HCT116 (cell line): ENCODE measurements at places on chromosomes 13 and 19. TPM values are rescaled to one million over a fixed set of nuclear protein-coding genes. Genes with fewer than 3 reads are reported as not detected.

- no peak for DNase-seq
These were observed 24.3 kb upstream of the CPB2 start for GRCh38 chr13:46129124-46129523.

- DNase-seq = no peak
These were observed 2.0 kb upstream of the ZBTB45 start for GRCh38 chr19:58521651-58522050.

- DNase-seq = no peak
These were observed 40.9 kb downstream of the RAB20 start for GRCh38 chr13:110520431-110521295.

DNA sequence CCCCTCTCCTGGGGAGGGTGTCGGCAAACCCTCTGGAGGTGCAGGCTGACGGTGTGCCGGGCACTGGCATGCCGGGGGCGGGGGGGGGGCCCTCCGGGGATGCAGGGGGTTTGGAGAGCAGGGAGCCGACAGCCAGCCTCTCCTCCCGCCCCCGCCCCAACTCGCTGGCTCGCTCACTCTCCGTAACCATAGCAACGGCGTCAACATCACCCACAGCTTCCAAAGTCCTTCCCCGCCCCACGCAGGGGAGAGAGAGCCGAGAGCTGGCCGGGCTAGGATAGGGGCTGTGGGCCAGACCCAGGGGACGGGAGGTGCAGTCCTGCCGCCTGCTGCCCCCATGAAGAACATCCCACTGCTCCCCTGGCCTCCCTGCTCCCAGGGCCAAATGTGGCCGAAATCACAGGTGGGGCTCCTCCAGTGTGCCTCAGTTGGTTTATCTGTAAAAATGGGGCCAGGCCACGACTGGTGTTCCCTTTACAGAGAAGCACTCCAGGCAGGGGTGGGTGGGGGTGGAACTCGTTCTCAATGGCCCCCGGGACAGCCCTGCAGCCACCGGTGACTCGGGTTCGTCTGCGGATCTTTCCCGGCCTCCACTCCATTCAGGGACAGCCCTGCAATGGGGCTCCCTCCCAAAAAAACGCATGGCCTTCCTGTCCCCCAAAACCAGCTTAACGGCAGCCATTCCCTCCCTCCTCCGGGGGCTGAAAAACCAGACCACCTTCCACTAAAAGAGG, 3.2 kb downstream of the KLF16 start:
- DNase-seq = no peak

Gene NOVA2
- total RNA-seq = 2.5 TPM

GRCh38 chr13:65943024-65943423, 1287.1 kb downstream of the PCDH9 start:
- no peak for DNase-seq

DNA sequence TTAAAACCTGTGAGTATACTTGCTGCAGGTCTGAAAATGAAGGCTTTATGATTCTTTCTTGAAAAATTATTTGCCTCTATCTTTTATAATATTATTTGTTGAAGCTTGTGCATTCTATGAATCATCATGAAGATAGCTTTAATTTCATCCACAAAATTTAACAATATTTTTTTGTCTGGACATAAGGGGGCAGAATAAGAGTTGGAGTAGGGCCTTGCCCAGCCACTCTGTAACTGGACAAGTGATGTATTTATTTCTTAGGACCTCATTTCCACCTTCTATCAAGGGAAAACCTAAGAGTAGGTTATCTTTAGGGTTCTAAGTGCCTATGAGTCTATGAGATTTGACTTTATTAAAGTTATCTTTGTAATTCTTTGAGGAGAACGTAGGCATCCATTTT, 49.9 kb downstream of the N4BP2L1 start:
- DNase-seq = no peak

GRCh38 chr19:15897026-15897737, 692 bp downstream of the CYP4F2 start:
- DNase-seq = no peak

GRCh38 chr19:29521291-29522075, 4.3 kb upstream of the VSTM2B start:
- no peak for DNase-seq

Gene TEX26
- not detected for total RNA-seq

DNA sequence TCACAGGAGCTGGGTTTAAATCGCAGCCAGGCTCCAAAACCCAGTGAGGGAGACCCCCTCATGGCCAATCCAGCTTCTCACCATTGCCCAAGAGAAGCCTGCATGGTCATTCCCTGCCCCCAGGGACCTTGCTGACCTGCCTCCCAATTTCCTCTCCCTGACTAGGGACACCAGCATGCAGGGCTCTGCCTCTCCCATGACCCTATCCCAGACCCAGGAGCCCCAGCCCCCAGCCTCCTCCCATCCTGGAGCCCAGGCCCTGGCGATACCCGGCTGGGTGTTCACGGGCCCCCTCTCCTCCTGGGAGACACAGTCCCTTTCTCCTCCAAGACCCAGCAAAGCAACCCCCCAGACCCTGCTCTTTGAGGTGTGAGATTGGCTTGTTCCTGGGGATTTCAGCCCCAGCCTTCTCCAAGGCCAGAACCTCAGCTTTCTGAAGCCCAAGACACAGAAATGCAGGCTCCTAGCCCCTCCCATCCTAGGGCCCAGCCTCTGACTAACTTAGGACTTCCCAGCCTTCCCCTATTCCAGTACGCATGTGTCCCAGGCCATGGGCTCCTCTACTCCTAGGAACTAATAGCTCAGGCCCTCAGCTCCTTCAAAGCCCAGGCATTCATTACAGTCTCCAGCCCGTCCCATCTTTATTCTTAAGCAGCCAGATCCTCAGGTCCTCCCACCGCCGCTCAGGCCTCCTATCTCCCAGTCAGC, 1.1 kb downstream of the GYS1 start:
- no peak for DNase-seq

Gene SPART
- 0.12 TPM for total RNA-seq

Gene MATK
- total RNA-seq = not detected

Gene ZNF615
- total RNA-seq = 1.6 TPM

- DNase-seq = no peak
These were observed 29.3 kb downstream of the WDFY2 start for GRCh38 chr13:51613535-51613934.

DNA sequence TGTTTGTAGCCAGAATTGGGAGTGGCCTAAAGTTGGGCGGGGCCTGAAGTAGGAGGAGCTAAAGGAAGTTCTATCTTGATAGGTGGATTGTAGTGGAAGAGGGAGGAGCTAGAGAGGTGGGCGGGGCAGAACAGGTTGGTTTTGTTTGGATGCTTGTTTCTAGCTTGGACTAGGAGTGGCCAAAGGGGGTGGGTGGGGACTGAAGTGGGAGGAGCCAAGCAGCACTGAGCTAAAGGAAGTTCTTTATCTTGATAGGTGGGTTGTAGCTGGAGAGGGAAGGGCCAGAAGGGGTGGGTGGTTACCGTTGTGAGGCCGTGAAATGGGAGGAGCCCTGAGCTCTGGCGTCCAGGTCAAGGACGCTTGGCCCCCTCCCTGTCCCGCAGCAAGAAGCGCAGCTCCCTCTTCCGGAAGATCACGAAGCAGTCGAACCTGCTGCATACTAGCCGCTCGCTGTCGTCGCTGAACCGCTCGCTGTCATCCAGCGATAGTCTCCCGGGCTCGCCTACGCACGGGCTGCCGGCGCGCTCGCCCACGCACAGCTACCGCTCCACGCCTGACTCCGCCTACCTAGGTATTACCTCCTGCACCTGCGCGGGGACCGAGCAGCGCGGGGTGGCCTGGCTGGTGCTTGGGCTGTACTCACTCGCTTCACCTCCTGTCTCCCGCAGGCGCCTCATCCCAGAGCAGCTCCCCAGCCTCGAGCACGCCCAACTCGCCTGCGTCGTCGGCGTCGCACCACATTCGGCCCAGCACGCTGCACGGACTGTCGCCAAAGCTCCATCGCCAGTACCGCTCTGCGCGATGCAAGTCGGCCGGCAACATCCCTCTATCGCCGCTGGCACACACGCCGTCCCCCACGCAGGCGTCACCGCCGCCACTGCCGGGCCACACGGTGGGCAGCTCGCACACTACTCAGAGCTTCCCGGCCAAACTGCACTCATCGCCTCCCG, 8.0 kb downstream of the DNASE2 start:
- DNase-seq = no peak

Gene ERCC5
- 25.6 TPM for total RNA-seq

DNA sequence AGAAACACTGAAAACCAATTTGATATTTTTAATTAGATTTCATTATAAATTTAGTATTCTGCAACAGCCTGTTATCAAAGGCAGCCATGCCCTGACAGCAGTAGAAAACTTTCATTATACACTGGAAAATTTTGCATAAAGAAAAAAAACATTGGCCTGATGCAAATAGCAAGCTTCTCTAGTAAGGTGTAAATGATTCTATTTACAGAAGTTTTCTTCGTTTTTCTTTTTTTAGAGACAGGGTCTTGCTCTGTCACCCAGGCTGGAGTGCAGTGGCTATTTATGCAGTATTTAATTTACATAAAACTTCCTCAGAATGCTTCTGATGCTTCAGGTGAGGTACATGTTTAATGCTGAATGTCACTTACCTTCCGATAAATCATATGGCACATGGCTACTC, 67.0 kb downstream of the ABCC4 start:
- DNase-seq = no peak

- DNase-seq = no peak
These were observed 29.0 kb upstream of the NBEA start for GRCh38 chr13:34913040-34913439.

DNA sequence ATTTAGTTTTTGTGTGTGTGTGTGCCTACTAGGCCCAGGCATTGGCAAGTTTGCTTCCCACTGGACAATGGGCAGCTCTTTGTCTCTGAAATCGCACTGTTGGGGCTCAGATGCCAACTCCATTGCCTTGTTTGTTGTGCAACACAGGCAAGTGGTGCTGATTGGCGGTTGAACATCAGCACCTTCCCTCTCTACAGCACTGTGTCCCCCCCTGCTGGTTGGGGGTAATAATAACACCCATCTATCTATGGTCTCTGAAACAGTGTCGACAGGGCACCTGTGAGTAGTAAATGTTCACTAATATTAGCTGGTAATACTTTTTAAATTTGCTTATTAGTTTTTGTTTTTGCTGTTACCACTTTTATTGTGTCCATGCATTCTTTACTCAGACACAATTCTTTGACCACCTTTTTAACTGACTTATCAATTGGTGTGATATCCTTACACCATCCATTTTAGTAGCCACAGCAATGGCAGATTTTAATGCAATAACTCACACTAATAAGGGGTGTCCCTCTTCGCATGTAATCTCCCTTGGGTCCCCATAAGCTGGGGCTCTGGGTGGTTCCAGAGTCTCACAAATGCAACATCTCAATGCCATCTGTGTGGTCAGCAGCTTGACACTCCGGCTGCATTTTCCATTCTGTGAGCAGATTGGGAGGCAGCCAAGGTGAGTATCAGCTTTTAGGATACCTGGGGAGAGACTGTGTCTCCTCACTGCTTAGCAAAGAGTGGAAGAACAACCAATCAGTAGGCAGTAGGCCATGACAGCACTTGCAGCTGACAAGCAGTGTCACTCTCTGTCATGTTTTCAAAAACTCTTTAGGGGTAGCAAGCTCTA, 47.7 kb upstream of the UQCRFS1 start:
- DNase-seq = peak; percentile 36

GRCh38 chr13:106416645-106417044, 118.8 kb downstream of the EFNB2 start:
- DNase-seq = no peak

GRCh38 chr13:30831515-30831914, 74.6 kb upstream of the MEDAG start:
- no peak for DNase-seq

DNA sequence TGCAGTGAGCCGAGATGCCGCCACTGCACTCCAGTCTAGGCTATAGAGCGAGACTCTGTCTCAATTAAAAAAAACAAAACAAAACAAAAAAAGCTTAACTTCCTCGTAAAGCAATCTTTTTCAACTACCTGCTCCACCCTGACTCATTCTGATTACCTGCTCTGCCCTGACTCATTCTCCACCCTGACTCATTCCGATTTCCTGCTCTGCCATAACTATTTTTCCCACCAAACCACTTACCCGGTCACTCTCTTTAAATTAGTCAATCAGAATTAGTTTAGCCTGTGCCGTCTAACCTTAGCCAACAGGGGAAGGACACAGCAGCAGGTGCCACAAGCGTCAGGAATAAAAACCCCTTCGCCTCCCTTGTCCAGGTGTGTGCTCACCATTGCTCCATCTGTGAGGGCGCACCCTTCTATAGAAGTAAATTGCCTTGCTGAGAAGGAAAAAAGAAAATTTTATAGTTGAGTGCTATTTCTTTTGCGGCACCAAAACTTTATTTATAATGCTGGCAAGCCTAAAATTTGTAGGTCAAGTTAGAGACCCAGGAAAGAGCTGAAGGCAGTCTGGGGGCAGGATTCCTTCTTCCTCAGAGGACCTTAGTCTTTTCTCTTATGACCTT, 1.7 kb upstream of the IFT88 start:
- DNase-seq = no peak

GRCh38 chr19:48169578-48169938, 586 bp downstream of the LIG1 start:
- peak; percentile 66 for DNase-seq

DNA sequence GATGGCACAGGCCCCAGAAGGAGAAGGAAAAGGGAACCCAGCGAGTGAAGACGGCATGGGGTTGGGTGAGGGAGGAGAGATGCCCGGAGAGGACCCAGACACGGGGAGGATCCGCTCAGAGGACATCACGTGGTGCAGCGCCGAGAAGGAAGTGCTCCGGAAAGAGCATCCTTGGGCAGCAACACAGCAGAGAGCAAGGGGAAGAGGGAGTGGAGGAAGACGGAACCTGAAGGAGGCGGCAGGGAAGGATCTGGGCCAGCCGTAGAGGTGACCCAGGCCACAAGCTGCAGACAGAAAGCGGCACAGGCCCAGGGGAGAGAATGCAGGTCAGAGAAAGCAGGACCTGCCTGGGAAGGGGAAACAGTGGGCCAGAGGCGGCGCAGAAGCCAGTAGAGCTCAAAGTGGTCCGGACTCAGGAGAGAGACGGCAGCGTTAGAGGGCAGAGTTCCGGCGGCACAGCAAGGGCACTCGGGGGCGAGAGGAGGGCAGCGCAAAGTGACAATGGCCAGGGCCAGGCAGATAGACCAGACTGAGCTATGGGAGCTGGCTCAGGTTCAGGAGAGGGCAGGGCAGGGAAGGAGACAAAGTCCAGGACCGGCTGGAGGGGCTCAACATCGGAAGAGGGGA, 1.1 kb downstream of the PPP1R12C start:
- DNase-seq = no peak

- no peak for DNase-seq
These were observed 1.9 kb downstream of the SIGLEC5 start for GRCh38 chr19:51628153-51628939.

Gene GFY
- total RNA-seq = 2.6 TPM

GRCh38 chr19:44846455-44847143, 502 bp downstream of the NECTIN2 start:
- no peak for DNase-seq
